NT2/D1 (cell line): ENCODE measurements at places on chromosomes 7 and 10.

- DNase-seq, result no peak
Observed at GRCh38 chr10:128180843-128181242, 54.6 kb upstream of the MKI67 start.

- DNase-seq, result no peak
Observed at GRCh38 chr10:133422807-133423771, 1.3 kb downstream of the SPRN start.

DNA sequence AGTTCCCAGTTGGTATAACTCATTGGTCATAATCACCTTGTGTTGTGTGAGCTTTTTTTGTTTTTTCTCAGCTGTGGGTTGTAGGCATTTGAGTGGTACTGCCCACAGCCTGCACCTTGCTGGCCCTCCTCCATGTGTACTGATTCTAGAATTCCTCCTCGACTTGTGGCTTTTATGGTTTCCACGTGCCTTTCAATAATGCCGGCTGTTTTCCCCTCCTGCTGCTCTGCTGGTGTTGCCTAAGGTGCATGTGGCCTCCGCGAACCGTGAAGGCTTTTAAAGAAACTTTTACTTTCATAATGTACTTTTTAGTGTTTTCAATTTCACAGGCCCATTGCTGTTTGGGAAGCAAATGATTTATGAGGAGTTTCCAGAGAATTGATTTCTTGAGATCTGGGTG lies 518.0 kb downstream of the REEP3 start:
- DNase-seq, result no peak

DNA sequence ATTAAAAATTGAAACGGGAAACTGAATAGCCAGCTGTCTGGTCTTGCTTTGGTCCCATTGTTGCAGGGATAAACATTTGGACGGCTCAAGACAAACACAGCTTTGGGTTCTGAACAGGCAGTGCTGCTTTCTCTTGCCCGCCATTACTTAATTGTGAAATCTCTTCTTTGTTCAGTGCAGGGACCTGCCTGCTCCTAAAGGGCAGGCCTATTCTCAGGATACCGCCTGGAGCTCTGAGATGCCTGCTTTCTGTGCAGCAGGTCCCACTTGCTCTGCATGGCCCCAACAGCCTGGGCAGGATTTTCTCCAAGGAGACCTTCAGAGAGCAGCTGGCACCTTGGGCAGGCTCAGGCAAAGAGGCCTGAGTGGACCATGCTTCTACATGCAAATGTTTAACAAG lies 237.6 kb downstream of the KCNMA1 start:
- no peak for DNase-seq

DNA sequence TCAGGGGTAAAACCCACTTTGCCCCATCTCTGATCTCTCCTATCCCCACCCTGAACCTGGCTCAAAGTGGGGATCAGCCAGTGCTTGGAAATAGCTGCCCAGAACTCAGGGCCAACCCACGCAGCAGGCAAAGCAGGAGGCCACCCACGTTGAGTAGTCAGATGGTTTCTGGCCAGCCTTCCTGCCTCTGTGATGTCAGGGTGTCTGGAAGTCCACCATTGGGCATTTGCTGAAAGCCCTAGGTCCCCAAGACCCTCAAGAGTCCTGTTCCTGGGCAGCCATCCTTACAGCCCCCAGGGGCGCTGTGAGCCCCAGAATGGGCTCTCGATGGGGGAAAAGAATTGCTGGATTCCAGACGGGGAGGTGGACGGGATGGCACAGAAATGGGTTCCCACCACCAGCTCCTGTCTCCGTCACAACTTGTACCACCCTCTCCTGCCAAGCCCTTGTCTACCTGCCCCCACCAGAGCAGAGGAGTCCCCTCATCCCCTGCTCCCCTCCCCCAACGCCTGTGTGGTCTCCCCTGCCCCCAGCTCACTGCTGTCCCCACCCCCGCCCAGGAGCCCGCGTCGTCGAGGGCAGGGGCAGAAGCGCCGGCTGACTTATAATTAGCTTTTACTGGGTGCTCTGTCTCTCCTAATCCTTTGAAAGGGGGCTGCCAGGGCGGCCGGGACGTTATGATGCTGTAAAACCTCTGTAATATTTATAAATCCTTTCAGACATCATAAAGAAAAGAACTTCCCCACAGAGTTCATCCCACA lies 3.9 kb downstream of the MYL10 start:
- no peak for DNase-seq

GRCh38 chr7:144399946-144400345 lies 3.5 kb downstream of the NOBOX start:
- DNase-seq, result no peak

DNA sequence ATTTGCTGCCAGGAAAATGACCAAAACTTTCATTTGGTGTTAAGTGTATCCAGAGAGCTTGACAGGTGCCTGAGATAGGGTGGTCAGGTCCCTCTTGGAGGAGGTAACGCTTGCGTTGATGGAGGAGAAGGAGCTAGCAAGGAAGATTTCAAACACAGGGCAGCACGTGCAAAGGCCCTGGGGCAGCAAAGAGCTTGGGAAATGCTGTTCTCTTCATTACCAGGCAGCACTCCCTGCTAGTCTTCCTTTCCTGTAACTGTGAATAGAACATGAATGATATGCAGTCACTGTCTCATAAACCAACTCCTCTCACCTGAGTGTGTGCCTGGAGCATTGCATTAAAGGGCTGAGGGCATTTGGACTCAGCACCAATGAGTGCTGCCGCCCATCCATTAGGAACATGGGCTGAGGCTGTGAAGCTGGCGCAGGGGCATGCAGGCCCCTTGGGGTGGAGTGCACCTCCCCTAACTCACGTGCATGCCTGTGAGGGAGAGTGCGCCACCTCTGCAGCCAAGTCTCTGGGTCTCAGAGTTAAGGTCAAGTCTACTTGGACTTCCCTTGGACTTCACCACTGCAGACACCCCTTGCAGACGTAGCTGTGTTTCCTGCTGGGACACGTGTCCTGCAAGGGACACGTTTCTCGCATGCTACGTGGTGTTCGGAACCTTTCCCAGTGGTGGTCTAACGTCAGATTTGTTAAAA lies 136.8 kb downstream of the PAXIP1 start:
- no peak for DNase-seq

DNA sequence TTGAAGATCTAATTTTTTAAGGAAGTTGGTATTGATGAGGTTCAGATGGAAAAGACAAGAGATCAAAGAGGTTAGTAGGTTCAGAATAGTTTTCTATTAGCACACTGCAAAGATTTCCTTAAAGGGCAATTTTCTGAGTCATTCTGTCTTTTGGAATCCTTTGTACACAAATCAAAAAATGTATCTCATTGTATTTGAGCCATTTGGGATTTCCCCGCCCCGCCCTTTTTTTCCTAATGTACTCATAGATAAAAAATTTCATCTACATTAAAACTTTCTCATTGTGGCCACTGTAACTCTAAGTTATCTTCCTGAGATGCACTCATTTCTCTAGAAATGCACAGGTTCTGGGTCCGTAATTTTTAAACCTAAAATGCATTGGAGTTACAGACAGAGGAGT lies 12.1 kb downstream of the GIMAP6 start:
- no peak for DNase-seq

DNA sequence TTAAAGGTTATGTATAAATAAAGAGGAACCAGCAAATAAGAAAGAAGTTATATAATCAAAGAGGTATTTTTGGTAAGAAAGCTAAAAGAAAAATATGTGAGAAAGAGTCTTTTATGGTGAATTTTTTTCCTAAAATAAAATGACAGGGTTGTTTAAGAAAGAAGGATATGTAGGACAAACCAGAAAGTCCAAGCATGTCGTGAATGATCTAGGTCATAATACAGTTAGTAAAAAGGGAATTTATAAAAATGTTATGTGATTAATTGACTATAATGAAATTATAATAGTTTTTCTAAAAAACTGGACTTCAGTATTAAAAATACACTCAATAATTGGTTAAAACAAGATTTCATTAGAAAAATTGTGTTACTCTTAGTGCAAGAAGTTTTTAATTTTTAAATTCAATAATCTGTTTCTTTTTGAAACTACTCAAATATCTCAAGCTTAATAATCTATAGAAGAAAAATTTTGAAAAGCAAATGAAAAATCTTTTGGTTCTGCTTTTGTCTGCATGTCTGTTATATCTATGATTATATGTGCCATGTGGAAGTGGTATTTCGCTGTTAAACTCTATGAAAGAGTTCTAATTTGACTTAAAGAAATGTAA lies 23.3 kb downstream of the AVL9 start:
- peak; percentile 65 for DNase-seq

DNA sequence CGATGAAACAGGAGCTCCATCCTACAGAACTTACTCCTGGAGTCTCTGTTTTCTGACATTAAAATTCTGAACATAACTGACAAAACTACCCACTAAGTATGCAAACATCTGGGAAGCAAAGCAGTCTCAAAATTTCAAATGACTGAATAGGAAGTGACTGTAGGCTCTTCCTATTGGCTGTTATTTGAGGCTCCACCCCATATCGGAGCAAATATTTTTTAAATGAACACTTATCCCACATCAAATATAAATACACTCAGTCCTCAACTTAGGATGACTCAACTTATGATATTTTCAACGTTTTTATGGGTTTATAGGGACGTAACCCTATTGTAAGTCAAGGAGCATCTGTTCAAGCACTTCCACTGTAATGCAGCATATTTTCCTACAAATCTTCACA lies 8.8 kb downstream of the HSPA12A start:
- DNase-seq, result no peak

DNA sequence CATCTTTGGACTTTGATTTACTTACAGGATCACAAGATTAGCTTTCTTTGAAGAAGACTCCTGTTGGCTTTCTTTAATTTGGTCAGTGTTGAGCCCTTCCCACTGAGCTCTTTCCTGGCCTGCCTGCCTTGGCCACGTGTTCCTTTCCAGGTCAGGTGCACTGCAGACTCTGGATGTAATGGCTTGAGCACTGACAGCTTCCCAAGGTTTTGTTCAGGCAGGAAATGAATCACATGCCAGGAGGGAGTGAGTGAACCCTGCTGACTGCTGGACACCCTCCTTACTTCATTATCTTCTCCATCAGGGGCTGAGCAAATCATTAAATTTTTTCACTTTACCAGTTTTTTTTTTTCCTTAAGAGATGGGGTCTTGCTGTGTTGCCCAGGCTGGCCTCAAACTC lies 29.8 kb downstream of the SNX10 start:
- no peak for DNase-seq

DNA sequence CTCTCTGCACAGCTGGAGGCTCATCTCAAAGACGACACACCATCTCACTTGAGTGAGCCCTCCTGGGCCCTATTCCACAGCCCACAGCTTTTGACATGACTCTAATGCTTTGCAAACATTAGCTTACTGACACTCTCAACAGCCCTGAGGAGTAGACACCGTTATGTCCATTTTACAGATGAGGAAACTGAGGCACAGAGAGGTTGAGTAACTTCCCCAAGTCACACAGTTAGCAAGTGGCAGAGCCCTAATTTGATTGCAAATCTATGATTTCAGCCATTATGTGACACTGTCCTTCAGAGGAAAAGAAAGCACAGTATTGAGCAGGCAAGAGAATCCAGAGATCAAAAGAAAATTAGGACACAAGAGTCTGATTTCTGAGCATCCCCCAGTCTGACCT lies 16.0 kb downstream of the SLC25A13 start:
- no peak for DNase-seq

DNA sequence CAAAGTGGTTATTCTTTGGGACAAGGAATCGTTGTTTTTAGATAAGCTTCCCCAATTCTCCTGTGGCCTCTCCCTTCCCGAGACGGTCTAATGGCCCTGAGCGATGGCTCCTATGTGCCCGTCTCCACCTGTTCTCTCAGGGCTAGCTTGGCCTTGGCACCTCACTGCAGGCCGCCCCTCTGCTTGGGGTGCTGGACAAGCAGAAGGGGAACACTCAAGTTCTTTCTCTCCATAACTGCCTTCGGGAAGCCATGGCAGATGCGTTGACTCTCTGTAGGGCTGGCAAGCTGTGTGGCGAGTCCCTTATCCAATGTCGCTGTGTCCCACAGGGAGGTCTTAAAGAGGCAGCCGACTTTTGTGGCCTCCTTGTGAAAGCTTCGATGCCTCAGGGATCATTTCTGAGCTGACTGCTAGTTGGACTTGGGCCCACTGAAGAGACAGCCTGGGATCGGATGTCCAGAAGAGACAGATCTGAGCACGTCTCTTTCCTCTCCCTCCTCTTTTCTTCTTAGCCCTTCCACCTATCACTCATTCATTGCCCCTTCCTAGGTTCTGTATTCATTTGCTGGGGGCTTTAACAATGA lies 70.8 kb downstream of the GRK5 start:
- no peak for DNase-seq

DNA sequence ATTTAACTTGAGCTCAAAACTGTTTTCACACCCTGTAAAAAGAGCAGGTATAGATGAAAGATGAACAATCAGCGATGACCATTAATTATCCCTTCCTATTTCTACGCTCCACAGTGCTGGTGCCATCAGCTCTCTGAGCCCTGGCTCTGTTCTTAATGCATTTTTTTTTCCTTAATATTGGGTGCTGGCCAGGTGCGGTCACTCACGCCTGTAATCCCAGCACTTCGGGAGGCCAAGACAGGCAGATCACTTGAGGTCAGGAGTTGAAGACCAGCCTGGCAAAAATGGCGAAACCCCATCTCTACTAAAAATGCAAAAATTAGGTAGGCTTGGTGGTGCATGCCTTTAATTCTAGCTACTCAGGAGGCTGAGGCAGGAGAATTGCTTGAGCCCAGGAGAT lies 4.2 kb downstream of the STEAP4 start:
- no peak for DNase-seq

- DNase-seq, result no peak
Observed at GRCh38 chr10:108393089-108393488, 1228.6 kb upstream of the SORCS1 start.

- no peak for DNase-seq
Observed at GRCh38 chr7:110960811-110961210, 130.1 kb upstream of the LRRN3 start.

DNA sequence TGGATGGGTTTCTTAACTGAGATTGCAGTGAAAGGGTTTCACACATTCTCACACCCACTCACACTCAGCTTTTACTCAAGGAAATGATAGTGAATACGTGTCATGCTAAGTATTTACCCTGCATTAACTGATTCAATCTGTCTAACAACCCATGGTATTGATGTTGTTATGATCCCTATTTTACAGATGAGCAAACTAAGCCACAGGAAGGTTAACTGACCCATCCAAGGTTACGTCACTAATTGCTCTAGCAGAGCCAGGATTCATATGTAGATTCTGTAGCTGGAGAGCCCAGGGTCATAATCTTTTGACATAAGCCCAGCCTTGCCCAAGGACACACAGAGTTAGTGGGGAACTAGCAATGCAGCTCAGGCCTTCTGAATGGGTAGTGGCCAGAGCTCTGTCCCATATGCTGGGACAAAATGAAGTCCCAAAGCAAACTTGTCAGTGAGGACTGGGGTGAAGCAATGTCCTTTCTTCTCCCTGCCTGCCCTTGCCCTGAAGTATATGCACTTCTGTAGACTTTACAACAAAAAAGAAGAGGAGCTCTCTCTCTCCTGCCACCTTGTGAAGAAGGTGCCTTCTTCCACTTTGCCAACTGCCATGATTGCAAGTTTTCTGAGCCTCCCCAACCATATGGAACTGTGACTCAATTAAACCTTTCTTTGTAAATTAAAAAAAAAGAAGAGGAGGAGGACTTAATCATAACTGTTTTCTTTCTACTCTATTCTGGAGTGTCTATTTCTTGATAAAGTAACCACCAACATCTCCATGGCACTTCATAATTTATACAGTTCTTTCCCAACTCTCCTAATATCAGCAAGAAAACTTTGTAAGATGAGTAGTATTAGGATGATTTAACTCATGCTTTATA lies 4.9 kb upstream of the CYP3A7 start:
- peak; percentile 2 for DNase-seq

GRCh38 chr7:18018296-18019215 lies 9.1 kb downstream of the PRPS1L1 start:
- no peak for DNase-seq

- DNase-seq, result no peak
Observed at GRCh38 chr7:117279203-117279602, 43.7 kb downstream of the WNT2 start.
